HTR-8/SVneo (cell line): ENCODE measurements at places on chromosomes 2 and 18.
A peak's percentile ranks its signal among the peaks of the same experiment; 100 is the strongest.

GRCh38 chr2:67848551-67849285 is 214.1 kb downstream of the C1D start:
- no peak for DNase-seq

GRCh38 chr2:33484042-33484621 is 7.7 kb downstream of the RASGRP3 start:
- peak; percentile 50 for DNase-seq

DNA sequence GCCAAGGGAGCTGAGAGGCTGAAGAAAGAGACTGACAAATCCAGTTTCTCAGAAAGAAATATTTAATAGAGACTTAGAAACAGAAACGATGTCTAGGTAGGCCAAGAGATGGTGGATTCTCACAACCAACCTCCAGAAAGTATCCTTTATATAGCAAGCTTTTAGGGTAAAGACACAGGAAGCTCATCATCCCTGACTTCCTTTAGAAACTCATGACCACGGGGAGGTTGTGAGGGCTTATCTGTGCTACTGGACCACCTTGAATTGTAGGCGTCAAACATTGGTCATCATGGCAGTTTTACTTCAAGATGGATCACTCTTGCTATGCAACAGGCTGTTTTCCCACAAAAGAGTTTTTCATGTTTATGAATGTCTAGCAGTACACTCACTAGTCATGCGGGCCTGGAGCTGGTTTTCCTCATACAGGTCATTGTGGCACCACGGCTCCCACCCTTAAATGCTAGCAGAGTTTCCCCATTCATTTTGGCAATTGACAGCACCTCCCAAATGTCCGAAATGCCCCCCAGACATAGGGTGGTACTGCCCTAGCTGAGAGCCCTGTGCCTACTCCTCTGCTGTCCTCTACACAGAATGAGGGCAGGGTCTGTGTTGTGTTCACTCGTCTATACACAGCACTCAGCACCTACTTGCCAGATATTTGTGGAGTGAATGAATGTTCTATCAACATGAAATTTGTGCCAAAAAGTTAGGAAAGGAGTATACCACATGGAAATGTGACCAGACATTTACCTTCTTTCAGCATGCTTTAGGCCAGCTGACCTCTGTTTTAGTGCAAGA is 89.0 kb downstream of the TMEM247 start:
- DNase-seq: no peak

- DNase-seq: no peak
Observed at GRCh38 chr2:81077396-81077795, 772.8 kb upstream of the LRRTM1 start.

- DNase-seq: no peak
Observed at GRCh38 chr2:234292962-234293243, 204.0 kb downstream of the ARL4C start.

DNA sequence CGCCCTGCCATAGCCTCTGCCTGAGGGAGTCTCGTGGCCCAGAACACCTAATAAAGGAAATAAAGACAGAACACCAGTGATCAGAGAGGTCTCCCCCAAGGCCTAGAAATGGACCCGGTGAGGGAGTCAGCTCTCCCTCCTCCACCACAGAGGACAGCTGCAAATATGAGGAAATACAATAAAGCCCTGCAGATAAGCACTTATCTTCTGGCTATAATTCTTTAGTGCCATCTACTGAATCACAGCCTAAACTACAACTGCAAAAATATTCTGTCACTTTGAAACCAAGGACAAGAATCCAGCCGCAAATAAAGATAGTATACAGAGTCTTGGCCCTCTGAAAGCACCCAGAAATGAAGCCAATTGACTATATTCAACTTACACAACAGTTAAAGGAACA is 42.4 kb upstream of the TACR1 start:
- DNase-seq: no peak

- no peak for DNase-seq
Observed at GRCh38 chr2:449246-450067, 161.6 kb upstream of the ALKAL2 start.
